Cerebellum (tissue), 4 donors: ENCODE measurements at places on chromosomes 12 and 14.

- no peak for DNase-seq
Observed at GRCh38 chr12:1925684-1926006, 7.2 kb upstream of the CACNA2D4 start.

GRCh38 chr12:124386059-124386458, 91.2 kb downstream of the RFLNA start:
- no peak for DNase-seq

DNA sequence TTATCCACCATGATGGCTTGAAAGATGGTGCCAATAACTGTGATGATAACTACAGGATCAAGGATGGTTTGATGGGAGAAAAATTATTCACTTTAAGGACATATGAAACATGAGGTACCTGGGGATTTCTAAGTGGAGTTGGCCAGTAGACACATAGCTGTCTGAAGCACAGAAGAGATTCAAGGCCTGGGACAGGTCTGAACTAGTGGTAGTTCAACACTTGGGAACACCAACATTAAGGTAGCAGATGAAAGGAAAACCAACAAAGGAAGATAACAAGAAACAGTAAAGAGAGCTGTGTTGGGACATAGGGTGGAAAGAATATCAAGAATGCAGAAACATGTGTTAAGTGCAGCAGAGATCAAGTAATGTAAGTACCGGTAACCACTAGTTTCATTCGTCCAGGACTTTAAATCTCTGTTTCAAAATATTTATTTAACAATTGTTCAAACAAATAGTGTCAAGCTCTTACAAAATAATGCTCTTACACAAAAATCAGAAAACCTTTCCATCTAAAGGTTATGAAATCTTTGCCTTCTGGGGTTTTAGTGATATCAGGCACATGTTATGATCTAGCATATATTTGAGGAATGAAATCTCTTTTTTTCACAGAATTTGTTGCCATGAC, 104.7 kb downstream of the ST8SIA1 start:
- no peak for DNase-seq

- DNase-seq: no peak
Observed at GRCh38 chr14:52412426-52412825, 98.3 kb downstream of the PTGER2 start.

DNA sequence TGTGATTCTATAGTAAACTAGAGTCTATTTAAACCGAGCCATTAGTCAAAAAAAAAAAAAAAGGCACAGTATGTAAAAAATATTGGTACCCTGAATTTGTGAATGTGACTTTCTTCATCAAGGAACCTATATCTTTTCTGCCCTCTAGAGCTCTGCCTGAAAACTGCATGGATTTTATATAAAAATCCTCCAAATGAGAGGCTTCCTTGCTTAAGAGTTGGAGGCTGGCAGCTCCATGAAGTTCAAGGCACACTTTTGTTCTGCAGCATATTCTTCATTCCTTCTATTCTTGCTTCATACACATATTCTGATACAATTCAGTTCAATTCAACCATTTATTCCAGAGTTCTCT, 23.1 kb upstream of the NKX2-8 start:
- no peak for DNase-seq

DNA sequence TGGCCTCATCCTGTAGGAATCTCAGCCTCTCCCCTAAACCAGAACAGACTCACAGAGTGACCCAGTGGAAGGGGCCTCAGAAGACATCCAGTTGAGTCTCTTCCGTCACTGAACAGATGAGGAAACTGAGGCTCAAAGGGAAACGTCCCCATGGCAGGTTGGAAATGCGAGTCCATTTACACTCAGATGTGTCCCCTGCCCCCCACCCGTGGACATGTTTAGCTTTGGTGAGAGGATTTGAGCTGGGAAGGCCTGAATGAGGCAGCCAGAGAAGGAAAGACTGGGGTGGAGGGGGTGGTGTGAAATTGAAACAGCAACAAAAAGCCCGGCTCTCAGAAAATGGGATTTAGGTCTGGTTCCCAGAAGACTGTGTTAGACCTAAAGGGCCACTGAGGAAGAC, 1.7 kb downstream of the FAIM2 start:
- DNase-seq: no peak

DNA sequence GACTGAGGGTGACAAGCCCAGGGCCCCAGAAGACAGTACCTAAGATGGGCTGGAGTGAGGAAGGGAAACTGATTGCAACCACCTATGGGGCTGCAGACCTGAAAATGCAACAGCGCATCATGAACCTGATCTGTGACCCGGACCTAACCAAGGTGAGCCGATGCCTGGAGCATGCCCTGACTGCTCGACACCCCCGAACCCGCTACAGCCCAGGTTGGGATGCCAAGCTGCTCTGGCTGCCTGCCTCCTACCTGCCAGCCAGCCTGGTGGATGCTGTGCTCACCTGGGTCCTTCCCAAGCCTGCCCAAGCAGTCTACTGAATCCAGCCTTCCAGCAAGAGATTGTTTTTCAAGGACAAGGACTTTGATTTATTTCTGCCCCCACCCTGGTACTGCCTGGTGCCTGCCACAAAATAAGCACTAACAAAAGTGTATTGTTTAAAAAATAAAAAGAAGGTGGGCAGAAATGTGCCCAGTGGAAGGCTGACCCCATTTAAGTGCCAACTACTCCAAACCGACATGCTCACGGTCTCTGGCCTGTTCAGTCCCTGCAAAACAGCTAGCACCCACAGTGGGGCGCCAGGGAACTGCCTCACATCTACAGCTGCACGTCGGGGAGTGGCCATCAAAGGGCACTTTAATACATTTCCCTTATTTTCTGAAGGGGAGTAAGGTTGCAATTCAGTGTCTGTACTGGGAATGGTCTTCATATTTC, 4.2 kb downstream of the RDH5 start:
- DNase-seq: no peak

DNA sequence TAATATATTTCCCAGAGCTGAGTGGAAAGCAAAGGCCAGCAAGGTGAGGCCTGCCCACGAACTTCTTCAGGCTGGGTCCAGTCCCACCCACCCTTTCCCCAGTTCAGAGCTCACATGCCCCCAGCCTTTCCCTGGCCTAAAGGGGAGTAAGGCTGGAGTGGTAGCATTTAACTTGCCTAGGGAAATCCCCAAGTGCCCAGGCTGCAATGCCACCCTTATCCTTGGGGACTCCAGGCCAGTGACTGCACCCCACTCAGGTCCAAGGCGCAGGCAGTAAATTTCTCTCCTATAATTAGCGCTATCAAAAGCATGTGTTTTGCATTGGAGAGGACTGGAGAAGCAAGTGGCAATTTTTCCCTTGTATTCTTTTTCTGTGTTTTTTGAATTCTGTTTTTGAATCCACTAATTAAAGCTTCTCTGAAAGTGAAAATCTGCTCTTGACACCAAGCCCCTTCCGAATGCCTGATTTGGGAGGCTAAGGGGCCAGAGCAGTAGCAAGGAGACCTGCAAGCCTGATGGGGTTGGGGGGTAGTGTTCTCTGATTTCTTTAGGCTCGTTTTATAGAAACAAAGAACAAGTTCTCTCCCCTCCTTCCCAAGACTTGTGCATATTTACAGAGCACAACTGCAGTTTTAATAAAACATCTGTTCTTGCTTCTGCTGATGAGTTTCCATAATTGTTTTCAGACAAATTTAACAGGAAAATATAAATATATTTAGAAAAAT, 3.5 kb upstream of the HOXC6 start:
- DNase-seq: no peak

- DNase-seq: no peak
Observed at GRCh38 chr14:78302841-78303240, 132.7 kb downstream of the NRXN3 start.

GRCh38 chr12:76244300-76244699, 103.9 kb downstream of the BBS10 start:
- DNase-seq: no peak

GRCh38 chr12:12447236-12447635, 90.4 kb downstream of the BORCS5 start:
- no peak for DNase-seq

GRCh38 chr14:96811265-96811664, 14.1 kb downstream of the VRK1 start:
- DNase-seq: no peak

- no peak for DNase-seq
Observed at GRCh38 chr14:61174441-61174891, 106.7 kb downstream of the TMEM30B start.

GRCh38 chr12:50732591-50732990, 31.3 kb upstream of the ATF1 start:
- DNase-seq: no peak

DNA sequence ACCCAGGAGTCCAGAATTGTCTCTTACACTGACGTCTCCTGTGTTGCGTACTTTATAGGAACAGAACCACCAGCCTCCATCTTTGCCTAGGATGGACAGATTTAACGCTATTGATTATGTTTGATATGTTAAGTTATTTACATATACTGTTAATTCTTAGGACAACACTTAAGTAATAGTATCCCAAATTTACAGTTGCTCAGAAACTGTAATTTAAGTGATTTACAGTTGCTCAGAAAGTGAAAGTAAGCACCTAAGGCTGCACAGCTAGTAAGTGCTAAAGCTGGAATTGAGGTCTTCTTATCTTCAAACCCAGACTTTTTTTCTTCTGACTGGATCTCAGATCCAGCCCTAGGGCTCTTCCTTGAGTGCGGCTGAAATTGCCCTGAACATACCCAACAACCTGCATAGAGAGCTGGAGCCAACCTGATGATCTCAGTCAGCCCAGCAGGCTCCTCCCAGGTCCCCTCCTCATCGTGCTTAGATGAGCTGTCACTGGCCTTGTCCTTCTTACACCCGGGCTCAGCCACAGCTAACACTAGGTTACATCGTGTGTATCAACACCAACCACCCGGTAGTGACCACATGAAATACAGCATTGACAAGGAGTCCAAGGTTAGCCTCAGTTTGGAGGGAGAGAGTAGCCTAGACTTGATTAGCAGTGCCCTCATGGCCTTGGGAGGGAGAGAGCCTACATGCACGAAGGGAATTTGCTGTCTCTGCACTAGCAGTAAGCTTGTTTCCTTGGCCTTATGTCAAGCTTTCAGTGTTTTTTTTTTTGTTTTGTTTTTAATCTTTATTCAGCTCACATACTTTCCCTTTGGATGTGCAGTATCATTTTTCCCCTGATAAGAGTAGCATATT, 111.1 kb upstream of the ARHGAP5 start:
- DNase-seq: no peak

DNA sequence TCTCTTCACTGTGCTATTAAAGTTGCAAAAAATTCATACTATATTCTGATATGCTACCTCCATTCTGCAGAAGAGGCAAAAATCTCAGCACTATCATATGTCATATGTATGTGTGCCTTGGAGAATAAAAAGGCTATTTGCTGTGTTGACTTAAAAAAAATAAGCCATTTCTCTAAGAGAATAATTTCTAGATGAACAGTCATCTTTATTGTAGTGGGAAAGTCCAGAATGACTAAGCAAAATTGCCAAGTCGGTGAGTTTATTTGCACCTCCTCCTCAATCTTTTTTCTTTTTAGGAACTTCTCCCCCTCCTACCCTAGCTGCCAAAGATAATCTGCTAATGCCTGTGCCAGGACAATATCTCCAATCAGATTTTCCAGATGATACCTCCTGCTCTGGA, 353.8 kb upstream of the FAR2 start:
- DNase-seq: no peak

DNA sequence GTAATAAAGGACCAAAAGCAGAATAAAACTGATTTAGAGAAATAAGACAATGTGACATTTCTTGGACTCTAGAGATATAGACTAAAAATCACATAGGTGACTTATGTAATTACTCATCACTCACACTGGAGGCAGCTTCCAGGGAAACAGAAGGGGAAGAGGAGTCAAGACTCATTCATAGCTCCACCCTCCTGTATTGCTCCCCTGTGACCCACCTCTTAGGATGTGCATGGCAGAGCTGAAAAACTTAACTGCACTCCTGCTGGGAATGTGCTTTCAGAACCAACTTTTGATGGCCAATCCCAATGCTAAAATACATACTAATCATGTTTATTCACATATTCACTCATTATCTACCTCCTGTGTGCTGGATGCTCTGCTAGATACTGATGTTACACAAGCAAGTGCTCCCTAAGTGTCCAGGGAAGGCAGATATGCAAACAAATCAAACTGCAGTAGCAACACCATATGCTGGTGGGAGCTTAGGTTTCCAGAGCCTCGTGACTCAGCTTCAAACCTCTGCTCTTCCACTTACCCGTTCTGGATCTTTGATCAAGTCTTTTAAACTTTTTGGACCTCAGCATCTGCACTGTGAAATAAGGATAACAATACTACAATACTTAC, 316.1 kb downstream of the GALC start:
- DNase-seq: no peak

DNA sequence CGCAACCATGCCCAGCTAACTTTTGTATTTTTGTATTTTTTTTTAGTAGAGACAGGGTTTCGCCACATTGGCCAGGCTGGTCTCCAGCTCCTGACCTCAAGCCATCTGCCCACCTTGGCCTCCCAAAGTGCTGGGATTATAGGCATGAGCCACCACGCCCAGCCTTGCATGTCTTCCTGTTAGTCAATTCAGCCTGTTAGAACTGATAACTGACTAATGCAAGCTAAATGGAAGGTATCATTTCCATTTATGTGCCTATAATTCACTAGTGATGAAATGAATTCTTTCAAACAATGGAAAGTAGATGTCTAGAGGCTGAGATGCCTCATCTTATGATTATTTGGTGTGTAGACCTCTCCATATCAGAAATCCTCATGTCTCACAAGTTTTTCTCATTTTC, 37.3 kb upstream of the DIP2B start:
- no peak for DNase-seq

DNA sequence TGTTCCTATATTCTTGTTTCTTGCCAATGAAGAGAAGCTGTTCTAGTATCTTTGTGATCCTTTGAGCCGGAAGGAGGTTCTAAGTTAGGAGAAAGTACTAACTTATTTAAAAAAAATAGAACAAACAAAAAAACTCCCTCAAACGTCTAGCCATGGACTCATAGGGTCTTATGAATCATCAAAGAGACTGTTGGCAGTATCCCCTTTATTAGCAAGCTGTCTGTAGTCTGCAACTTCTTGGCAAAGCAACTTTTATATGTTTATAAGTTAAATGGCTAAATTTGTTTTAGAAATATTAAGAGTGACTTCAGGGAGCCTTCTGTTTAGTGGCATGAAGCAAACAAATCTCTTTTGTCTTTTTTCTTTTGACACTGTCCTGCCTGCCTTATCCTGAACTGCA, 291.9 kb downstream of the FUT8 start:
- no peak for DNase-seq

- DNase-seq: no peak
Observed at GRCh38 chr14:61503167-61503801, 181.9 kb downstream of the PRKCH start.

GRCh38 chr12:120039711-120040110, 50.7 kb downstream of the BICDL1 start:
- DNase-seq: no peak

- no peak for DNase-seq
Observed at GRCh38 chr12:49288922-49289555, 5.9 kb upstream of the PRPH start.

- no peak for DNase-seq
Observed at GRCh38 chr14:30994681-30995620, 30.5 kb upstream of the AP4S1 start.

- DNase-seq: no peak
Observed at GRCh38 chr14:52080808-52081755, 12.2 kb upstream of the NID2 start.
